ENCODE measurements at places on chromosomes 7 and 10. TPM values are rescaled to one million over a fixed set of nuclear protein-coding genes. Genes with fewer than 3 reads are reported as not detected.

Gene REEP3
- 26.1 TPM for total RNA-seq

Gene NPS
- not detected for total RNA-seq

Gene MUC12
- 1.3 TPM for total RNA-seq

Gene LRRC27
- 11.1 TPM for total RNA-seq

Gene WDFY4
- total RNA-seq = 0.54 TPM

Gene CALHM3
- total RNA-seq = not detected

Gene FGL2
- total RNA-seq = not detected

Gene LRMDA
- total RNA-seq = 19.4 TPM

Gene HYAL4
- total RNA-seq = 3.1 TPM

Gene FAM180A
- total RNA-seq = not detected

Gene MYL10
- total RNA-seq = not detected

Gene RAPGEF5
- total RNA-seq = 135 TPM

Gene TMEM26
- 0.15 TPM for total RNA-seq

Gene NEUROG3
- not detected for total RNA-seq

Gene PLXDC2
- total RNA-seq = 73.1 TPM

Gene CNPY1
- total RNA-seq = not detected

Gene UCN3
- not detected for total RNA-seq

Gene JAKMIP3
- total RNA-seq = 0.05 TPM

Gene CACNB2
- total RNA-seq = 1.5 TPM

Gene ASAH2
- 1.7 TPM for total RNA-seq

Gene ZNF503
- 8.9 TPM for total RNA-seq

Gene NXPH1
- not detected for total RNA-seq

Gene NPY
- not detected for total RNA-seq

Gene ARHGEF35
- total RNA-seq = 6.1 TPM

Gene MBL2
- not detected for total RNA-seq

Gene OR2A12
- not detected for total RNA-seq

Gene AKR1C4
- not detected for total RNA-seq

Gene COBL
- 1.8 TPM for total RNA-seq

Gene CYP2W1
- total RNA-seq = not detected

Gene TRIM73
- total RNA-seq = 7.4 TPM

Gene TUBAL3
- total RNA-seq = not detected

Gene LBX1
- total RNA-seq = not detected

Gene FAM25A
- total RNA-seq = not detected

Gene MMRN2
- total RNA-seq = 563 TPM

Gene KIAA1217
- 70.8 TPM for total RNA-seq

Gene INTS15
- 39.6 TPM for total RNA-seq

Gene LHFPL3
- total RNA-seq = not detected

Gene IFRD1
- 55.4 TPM for total RNA-seq

Gene LIPN
- not detected for total RNA-seq

Gene SFTPA2
- not detected for total RNA-seq

Gene TRIM8
- total RNA-seq = 219 TPM

Gene DDX21
- total RNA-seq = 38.5 TPM

Gene ITGB8
- 0.69 TPM for total RNA-seq

Gene MRPS24
- 51.8 TPM for total RNA-seq

Gene HECW1
- total RNA-seq = 0.15 TPM

Gene RELN
- total RNA-seq = 2.3 TPM

Gene NCOA4
- 191 TPM for total RNA-seq

Gene SPAM1
- not detected for total RNA-seq

Gene SPRN
- total RNA-seq = 0.28 TPM
